Fibroblast of the conjunctiva (primary cell): ENCODE measurements at places on chromosomes 11 and 22.
A peak's percentile ranks its signal among the peaks of the same experiment; 100 is the strongest.

GRCh38 chr22:29509298-29509697 lies 29.3 kb downstream of the NEFH start:
- no peak for DNase-seq

DNA sequence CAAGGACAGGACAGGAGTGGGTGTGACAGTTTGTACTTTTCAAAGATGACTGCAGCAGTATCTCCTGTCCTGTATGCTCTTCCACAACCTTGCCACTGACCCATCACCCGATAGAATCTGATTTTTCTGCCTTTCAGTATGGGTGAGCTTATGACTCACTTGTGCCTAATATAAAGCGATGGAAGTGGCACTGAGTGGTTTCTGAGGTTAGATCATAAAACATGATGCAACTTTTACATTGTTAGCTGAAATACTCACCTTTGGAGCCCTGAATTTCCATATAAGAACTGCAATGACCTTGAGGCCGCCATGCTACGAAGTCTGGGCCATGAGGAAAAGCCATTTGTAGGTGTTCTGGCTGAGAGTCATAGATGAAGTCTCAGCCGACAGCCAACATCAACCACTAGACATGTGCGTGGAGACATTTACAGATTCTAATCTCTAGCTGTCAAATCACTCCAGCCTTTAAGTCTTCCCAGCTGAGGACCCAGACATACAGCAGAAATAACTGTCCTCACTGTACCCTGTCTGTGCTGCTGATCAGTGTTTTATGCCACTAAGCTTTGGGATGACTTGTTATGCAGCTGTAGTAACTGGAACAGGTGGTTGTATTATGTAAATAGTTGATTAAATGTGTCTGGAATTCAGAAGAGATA lies 105.9 kb upstream of the ARHGAP20 start:
- peak; percentile 63 for DNase-seq

- DNase-seq: no peak
Observed at GRCh38 chr22:26485806-26486390, 2.2 kb downstream of the SRRD start.

GRCh38 chr22:38943201-38943600 lies 14.2 kb upstream of the APOBEC3A start:
- DNase-seq: no peak

GRCh38 chr11:30433831-30434230 lies 110.9 kb downstream of the ARL14EP start:
- DNase-seq: no peak

DNA sequence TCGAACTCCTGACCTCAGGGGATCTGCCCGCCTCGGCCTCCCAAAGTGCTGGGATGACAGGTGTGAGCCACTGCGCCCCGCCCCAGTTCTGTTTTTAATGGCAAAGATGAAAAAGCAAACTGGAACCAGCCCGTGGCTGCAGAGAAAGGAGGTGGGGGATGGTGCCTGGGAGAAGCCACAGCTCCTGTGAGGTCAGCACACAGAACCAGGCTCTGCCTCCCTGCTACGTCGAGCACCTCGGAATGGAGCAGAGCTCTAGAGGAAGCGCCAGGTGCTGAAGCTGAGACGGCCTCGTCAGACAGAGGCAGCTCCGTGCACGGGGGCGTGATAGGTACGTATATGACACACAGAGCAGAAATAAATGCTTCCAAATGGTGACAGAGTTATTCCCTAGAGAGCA lies 8.5 kb downstream of the DRD4 start:
- no peak for DNase-seq

GRCh38 chr22:31883989-31884388 lies 60.3 kb upstream of the YWHAH start:
- no peak for DNase-seq

- DNase-seq: no peak
Observed at GRCh38 chr22:40791241-40791640, 27.9 kb downstream of the SLC25A17 start.

GRCh38 chr11:62611705-62612365 lies 740 bp downstream of the EML3 start:
- DNase-seq: peak; percentile 71

DNA sequence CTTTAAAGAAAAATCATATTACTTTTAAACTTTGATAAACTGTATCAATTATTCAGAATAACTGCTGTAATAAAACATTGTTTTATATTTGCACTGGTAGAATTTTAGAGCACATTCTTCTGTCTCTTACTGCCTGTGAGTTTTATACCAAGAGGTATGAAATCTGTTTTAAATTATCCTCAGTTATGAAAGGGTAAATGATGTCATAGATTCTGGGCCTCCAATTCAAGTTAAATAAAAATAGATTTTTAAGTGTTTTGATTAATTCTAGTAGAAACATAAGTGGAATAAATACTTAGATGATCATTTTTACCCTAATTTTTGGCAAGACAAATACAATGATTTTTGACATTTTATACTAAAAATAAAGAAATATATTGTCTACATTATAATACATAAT lies 93.0 kb downstream of the GUCY1A2 start:
- peak; percentile 23 for DNase-seq

DNA sequence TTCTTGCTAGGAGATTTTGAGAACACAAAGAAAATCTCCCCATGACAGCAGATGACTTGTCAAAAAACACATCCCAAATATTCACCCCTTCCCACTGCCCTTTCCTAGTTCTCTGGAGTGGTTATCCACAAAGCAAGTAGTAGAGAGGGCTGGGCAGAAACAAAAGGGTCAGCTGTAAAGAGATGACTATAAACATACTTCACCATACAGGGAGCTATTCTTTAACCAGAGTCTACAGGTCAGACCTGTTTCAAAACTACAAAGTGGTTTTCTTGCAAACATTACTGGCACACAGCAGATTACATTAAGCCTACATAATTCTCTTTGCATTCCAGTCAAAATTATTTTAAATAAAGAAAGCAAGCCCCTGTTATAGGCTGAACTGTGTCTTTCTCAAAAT lies 47.7 kb upstream of the NFRKB start:
- DNase-seq: no peak

GRCh38 chr11:129723761-129724162 lies 91.9 kb upstream of the TMEM45B start:
- no peak for DNase-seq

GRCh38 chr22:21762712-21763581 lies 27.4 kb upstream of the YPEL1 start:
- DNase-seq: no peak

DNA sequence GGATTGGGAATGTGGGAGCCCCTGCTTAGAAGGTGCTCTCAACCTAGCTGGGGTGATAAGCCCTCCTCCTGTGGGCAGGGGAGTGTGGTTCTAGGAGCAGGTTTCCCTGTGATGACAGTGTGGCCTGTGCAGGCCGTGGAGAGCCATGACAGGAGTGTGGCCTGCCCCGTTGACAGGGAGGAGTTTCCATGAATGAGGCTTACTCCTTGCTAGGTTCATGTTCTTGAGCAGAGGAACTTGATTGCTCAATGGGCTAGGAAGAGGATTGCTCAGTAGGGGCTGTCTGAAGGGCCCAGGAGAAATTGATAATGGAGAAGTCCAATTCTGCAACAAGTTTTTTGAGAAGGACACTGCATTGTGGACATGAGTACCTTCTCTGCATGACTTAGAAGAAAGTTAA lies 92.0 kb downstream of the PPP6R3 start:
- DNase-seq: no peak

DNA sequence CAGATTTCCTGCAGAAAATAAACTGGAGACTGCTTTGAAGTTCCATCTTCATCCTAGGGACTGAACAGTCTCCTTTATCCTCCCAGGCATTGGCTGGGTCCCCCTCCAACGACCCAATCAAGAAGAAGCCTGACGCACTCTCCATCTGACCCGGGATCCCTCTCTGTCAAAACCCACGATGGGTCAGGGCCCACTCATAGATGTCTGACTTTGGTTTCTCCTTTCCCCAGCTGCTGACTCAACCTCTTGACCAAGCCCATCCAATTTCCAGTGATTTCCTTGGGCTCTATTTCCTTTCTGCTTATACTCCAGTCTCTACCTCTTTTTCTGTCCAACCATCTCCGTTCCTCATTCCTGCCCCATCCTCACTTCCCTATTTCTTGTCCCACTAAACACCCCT lies 189.7 kb downstream of the MIAT start:
- no peak for DNase-seq

DNA sequence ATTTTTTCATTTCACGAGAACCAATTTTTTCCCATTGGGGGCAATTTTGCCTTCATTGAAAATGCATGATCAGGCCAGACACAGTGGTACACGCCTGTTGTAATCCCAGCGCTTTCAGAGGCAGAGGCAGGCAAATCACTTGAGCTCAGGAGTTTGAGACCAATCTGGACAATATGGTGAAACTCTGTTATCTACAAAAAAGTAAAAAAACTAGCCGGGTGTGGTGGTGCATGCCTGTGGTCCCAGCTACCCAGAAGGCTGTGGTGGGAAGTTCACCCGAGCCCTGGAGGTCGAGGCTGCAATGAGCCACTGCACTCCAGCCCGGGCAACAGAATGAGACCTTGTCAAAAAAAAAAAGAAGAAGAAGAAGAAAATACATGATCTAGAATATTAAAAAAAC lies 19.2 kb upstream of the UPK3A start:
- no peak for DNase-seq

GRCh38 chr11:58782066-58782465 lies 50.3 kb upstream of the GLYAT start:
- DNase-seq: no peak

DNA sequence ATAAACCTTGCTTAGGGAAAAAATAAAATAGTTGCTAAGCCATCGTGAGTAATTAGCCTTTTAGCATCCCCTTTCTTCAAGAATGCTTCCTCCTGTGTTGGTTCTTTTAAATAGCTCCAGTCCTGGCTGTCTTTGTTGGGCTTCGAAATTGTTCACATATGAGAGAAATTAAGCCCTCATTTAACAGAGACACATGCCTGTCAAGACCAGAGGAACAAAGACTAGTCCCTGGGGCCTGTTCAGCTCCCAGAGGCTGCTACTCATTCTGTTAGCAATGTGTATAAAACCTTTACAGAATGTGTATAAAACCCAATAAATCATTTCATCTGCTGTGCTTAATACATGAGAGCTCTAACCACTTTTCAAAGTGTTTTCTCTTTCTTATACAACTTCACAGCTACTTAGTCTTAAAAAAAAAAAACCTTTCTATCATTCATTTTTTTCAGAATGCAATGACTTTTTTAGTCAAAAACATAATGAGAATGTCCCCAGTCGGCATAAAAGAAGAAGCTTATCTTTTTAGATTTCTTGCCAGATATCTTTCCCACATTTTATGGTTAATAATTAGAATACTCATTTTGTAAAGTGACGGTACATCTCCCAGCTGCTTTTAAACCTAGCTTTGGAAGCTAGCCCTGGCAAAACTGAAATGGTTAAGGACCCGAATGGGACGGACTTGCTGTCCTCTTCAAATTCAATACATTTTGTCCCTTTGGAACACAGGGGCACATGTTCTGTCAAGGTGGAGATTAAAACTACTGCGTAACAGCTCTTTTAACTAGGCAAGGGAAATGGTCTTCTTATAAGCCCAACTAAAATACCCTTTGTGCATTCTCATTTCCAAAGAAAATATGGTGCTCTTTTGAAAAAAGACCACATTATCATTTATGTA lies 186.1 kb downstream of the SOX6 start:
- no peak for DNase-seq

GRCh38 chr11:92376146-92376599 lies 151.6 kb downstream of the FAT3 start:
- DNase-seq: no peak

DNA sequence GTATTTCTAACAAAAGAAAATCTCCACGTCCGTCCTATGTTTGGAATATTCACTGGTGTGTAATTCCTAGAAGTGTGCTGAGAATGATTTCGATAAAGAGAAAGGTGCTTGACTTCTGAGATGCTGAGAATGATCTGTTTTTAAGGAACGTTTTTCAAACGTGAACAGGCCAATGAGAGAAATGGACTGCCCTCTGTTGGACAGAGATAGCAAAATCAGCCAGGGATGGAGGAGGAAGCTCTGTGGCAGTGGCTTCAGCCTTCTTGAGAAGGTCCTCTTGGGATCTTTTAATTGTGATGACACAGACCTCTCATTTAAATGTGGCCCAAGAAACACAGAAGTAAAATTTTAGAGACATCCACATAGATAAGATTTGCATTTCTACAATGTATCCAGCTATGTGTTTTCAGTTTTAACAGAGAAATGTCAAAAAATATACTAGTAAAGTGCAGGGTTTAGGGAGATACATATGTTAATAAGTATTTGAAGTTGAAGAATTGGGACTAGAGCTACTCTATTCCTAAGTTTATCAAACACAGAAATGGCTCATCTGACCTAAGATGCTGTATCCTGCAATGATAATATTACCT lies 84.0 kb upstream of the RCN1 start:
- DNase-seq: peak; percentile 20

- DNase-seq: no peak
Observed at GRCh38 chr11:9849389-9849788, 185.5 kb downstream of the SWAP70 start.

DNA sequence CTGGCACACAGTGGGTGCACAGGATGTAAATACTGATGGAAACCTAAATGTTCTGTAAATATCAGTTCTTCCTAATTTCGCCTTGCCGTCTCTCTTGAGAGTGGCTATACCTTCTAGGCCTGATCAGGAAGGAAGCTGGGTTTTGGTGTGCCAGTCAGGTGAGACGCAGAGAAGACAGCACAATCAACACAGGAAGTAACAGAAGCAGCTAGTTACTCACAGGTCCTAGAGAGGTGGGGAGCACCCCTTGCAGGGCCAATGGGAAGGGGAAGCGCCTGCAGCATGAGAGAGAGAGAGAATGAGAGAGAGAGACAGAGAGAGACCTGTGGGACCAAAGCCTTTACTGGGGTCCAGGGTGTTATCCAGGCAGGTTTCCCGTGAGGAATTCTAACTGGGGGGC lies 80.8 kb downstream of the FBLN1 start:
- DNase-seq: no peak

- no peak for DNase-seq
Observed at GRCh38 chr11:126997196-126997595, 3.4 kb downstream of the KIRREL3 start.

GRCh38 chr11:120608760-120609211 lies 97.2 kb downstream of the GRIK4 start:
- no peak for DNase-seq
